ENCODE measurements at places on chromosomes 7 and 10.

DNA sequence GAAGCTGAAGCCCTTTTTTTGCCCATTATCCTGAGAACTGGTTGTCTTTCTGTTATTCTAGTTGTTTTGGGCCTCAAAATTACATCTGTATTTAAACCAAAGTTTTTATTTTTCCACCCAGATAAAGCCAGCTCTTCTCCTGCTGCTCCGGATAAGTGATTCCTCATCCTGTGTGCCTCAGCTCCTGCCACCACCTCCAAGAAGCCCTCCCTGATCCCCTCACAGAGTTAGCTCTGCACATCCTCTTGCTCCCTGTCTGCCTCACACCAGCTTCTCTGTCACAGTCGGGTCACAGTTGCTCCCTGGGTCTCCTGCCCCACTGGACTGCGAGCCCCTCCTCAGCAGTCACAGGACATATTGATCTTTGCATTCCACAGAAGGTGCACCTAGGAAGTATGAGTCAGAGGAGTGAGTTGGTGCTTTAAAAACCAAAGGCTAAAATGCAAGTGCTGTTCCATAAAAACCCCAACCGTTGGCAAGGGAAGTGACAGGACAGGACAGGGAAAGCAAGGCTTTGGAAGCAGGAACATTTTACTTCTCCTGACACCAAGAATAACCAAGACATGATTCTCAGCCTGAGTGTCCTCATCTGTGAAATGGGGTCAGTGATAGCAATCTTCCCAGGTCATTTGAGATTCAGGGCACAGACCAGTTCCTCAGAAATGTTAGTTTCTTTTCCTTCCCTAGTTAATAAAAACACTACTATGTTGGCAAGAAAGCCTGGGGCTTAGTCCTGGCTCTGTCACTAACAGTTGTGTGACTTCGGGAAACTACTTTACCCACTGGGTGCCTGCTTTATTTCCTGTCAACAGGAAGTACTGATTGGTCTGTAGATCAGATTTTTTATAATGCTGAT lies 36.5 kb upstream of the EEPD1 start:
- no peak for DNase-seq

GRCh38 chr10:84521013-84521412 lies 192.6 kb downstream of the CCSER2 start:
- DNase-seq, result no peak

- no peak for DNase-seq
These were observed 20.6 kb downstream of the HYAL4 start for GRCh38 chr7:123865517-123866117.

DNA sequence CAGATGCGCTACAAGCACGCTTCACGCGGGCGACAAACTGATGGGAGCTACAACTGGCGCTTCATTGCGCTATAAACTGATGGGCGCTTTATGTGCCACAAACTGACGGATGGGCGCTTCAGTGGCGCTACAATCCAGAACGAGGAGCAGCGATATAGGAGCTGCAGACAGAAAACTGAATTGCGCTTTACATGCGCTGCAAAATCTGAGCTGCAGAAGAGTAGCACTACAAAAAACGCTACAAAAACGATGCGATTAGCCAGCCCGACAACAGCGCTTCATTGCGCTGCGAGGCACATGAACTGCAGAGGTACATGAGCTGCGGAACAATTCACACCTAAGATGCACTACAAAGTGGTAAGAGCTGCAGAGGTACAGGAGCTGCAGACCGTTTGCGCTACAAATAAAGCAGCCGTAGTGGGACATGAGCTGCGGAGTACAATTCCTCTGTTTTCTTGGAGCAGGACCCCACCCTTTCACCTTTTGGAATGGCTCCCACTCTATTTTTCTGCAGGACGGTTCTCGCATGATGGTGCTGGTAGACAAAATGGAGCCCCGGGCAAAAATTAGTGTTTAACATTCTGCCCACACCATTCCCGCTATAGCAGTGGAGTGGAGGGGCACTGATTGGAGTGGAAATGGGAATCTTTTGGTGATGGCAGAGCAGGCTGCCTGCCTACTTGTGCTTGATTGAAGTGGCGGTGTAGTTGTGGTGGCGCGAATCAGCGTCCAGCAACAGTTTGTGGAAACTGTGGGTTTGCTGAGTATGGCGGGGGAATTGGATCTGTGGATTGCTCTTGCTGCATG lies 1.2 kb upstream of the SGCE start:
- peak; percentile 41 for DNase-seq

GRCh38 chr7:32378988-32379387 lies 111.2 kb downstream of the LSM5 start:
- no peak for DNase-seq

DNA sequence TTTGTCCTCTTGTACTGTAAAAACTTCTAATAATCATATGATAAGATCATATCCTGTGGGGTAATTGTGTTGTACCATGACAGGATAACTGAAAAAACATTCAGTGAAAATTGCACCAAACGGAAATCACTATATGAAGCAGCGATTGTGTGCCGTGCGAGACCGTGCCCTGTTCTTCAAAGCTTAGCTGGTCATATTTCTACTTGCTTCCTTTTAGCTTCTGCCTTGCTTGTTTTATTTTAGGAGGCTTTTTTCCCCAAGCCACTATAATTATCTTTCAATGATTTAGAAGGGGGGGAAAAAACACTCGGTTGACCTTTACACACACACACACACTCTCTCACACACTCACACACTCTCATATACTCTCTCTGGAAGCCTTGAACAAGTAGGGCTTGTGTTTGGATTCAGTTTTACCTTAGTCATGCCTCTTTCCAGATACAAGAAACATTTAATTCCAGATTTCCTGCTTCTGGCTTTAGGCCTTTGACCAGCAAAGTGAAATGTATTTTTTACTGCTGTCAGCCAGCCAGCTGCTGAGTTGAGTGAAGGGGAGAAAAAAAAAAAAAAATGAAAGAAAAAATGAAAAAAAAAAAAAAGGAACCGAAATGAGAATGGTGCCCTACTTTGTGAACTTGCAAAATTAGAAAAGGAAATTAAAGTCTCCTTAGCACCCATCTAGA lies 181.4 kb downstream of the ARID5B start:
- no peak for DNase-seq
